ENCODE measurements at places on chromosomes 2 and 18.

- DNase-seq = peak; percentile 78
These were observed 86.3 kb upstream of the FSHR start for GRCh38 chr2:49240608-49241007.

DNA sequence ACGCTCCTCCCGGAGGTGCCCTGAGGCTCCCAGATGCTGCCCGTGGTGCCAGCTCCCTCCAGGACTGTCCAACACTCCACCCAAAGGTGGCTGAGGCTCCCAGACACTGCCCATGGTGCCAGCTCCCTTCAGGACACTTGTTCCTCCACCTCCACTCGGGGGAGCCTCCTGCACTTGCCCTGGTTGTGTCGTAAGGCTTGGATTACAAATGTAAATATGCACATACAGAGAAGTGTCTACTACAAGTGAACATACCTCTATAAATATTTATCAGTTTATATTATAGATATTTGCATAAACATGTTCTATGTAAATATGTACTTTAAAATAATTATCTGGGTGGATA, 143.3 kb downstream of the PXDN start:
- no peak for DNase-seq

DNA sequence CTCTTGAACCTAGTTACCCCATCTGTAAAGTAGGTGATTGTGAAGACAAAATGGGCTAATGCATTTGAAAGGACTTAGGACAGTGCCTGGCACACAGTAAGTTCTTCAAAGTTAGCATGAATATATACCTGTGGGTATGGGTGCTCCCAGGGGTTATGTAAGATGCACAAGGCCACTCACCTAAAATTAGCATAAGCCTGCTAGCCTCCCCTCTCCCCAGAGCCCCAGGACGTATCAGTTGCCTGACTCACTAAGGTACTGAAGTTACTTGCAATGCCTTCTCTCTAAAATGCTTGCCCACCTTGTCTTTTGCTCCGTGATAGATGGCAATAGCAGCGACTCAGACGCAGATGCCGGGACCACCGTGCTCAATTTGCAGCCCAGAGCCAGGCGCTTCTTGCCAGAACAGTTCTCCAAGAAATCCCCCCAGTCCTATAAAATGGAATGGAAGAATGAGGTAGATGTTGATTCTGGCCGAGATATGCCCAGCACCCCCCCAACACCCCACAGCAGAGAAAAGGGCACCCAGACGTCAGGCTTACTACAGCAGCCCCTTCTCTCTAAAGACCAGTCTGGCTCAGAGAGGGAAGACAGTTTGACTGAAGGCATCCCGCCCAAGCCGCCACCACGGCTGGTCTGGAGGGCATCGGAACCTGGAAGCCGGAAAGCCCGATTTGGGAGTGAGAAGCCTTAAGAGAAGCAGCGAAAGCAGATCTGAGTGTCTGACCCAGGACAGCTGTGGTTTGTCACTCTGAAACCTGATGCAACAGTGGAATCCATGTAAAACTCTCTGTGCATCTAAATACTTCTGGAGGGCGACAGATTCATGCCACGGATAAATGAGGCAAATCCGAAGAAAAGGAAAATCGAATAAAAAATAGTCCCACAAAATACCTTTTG, 53.8 kb upstream of the TMEM182 start:
- no peak for DNase-seq

GRCh38 chr18:35593859-35594258, 12.3 kb downstream of the GALNT1 start:
- DNase-seq = no peak

- DNase-seq = no peak
These were observed 16.0 kb upstream of the ST8SIA3 start for GRCh38 chr18:57336343-57336742.

- no peak for DNase-seq
These were observed 3.8 kb downstream of the GBX2 start for GRCh38 chr2:236164201-236164924.

- no peak for DNase-seq
These were observed 20.8 kb downstream of the RBMS1 start for GRCh38 chr2:160472839-160473251.

GRCh38 chr2:177263451-177264208, 897 bp downstream of the NFE2L2 start:
- peak; percentile 97 for DNase-seq

- no peak for DNase-seq
These were observed 28.1 kb downstream of the MAP4K4 start for GRCh38 chr2:101725515-101726192.

DNA sequence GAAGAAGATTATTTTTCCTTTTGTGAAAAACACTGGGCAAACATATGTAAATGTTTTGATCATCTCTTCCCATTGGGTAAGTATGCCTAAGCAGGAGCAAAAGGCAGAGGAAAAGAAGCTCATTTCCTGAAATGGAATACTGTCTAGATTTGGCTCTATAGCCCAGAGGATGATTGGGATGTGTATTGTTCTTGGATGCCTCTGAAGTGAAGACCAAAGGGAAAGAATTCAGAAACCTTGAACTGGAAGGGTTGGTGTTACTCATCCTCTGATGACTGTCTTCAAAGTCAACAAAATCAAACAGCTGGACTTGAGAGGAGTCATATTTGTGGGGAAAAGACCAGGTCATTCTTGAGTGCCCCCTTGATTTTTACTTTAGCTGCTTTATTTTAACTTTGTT, 112.6 kb upstream of the NT5C1B start:
- DNase-seq = peak; percentile 76

DNA sequence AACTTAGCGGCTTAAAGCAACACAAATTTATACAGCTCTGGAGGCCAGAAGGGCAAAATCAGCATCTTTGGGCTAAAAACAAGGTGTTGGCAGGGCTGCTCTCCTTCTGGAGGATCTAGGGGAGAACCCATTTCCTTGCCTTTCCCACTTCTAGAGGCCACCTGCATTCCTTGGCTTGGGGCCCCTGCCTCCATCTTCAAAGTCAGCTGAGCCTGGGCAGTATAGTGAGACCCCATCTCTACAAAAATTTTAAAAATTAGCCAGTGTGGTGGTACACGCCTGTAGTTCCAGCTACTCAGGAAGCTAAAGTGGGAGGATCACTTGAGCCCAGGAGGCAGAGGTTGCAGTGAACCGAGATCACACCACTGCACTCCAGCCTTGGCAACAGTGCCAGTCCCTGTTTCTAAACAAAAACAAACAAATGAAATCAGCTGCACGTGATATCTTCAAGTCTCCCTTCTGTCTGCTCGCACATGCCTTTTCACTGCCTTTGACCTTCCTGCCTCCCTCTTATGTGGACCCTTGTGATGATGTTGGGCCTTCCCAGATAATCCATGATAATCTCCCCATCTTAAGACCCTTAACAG, 200.6 kb downstream of the ZFP36L2 start:
- DNase-seq = no peak

- DNase-seq = no peak
These were observed 160.9 kb upstream of the EPC2 start for GRCh38 chr2:148483665-148484064.

DNA sequence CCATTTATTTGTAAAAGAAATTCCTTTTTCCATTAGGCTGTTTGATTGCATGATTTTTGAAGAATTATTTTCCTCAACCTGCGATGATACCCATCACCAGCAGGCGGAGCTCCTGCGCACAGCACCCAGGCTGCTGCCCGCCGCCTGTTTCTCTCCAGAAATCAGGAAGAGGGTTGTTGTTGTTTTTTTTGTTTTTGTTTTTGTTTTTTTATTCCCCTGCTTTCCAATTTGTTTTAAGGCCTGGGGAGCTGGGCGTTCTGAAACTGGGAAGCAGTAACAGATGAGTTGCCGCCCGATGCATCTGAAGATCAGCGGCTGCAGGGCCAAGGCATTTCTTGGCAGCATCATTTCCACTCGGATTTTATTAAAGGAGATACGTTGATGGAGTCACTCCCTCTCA, 132.1 kb downstream of the MBP start:
- DNase-seq = peak; percentile 41

DNA sequence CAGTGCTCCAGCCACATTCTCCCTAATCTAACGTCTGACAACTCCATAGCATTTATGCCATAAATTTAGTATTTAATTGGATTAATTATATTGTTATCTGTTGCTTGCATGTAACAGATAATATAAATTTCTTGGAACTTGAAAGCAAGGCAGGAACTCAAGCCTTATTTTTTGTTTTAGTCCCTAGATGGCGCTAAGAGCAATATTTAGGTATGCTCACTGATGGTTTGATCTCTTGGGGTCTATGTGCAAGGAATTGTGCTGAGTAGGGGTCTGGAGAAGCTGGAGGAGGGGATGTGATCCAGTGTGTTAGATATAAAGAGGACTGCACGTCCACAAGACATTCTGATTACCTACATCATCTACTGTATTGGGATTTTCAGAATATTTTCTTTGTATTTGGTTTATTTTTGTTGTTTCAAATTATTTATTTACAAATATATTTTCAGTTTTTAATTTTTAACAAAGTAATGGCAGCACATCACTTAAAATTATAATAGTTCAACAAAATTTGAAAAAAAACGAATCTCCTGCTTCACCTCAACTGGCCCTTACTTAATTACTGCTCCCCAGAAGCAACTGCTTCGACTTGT, 32.8 kb downstream of the KATNAL2 start:
- DNase-seq = peak; percentile 20

GRCh38 chr2:61177727-61178549, 15.9 kb downstream of the C2orf74 start:
- peak; percentile 30 for DNase-seq

Measured in kidney tubule cell (primary cell).